ENCODE measurements at places on chromosomes 6 and 20. TPM values are rescaled to one million over a fixed set of nuclear protein-coding genes. Genes with fewer than 3 reads are reported as not detected.

WFDC12 gene
- total RNA-seq = not detected

DNA sequence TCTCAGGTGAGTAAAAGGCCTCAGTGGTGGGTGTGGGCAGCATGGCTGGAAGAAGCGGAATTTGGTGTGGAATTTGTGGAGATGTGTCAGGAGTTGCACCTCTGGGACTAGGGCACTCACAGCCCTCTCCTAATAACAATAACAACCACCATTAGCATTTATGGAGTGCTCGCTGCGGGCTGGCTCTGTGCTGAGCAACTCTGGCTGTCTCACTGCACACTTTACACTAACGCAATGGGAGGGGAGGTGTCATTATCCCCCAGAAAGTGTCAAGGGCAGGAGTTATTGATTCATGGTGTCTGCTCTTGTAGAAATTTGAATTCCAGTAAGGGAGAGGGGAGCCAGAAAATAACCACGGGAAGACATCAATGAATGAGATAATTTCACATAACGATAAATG lies 22.7 kb upstream of the SCRT2 start:
- DNase-seq = no peak

LINC00237 gene
- total RNA-seq = not detected

DNA sequence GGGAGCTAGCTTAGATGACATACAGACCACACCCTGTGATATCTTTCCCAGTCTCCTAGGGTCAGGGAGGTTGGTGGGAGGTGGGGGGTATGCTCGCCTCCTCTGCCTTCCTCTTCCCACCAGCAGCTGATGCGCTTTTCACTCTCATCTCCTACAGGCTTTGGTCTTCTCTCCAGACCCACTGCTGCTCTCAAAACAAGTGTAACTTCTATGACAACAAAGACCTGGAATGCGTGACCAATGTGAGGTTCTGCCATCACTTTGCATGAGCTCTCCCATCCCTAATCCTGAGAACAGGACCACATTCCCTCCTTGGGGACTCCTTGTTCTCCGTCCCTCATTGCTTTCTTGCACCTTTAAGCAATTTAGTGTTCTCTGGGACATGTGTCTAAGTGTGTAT lies 2.7 kb downstream of the CTSA start:
- no peak for DNase-seq

DNA sequence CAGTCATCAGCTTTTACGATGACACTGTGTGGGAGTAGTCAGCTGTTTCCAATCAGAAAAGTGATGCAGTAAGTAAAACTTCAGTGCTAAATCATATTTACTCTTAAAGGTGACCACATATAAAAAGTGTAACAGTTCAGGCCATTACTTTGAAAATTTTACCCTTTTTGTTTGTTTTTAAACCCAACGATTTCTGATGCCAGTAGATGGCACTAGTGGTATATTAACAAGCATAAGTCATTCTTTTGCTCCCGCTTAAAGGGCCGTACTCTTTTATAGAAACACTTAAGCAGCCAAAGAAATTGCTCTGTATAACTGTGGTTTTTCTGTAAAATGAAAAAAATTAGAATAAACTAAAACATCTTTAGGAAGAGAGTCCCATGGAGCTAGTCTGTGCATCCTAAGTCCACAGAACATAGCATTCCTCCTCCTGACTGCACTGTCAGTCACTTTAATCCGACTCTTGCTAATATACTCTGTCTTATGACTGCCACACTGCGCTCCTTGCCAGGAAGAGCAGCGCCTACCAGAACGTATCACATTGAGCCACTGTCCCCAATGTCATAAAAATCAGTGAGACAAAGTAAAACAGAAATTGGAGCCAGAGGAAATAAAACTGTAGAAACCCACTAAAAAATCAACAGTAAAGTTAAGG lies 25.0 kb downstream of the HEBP2 start:
- peak; percentile 48 for DNase-seq

DNA sequence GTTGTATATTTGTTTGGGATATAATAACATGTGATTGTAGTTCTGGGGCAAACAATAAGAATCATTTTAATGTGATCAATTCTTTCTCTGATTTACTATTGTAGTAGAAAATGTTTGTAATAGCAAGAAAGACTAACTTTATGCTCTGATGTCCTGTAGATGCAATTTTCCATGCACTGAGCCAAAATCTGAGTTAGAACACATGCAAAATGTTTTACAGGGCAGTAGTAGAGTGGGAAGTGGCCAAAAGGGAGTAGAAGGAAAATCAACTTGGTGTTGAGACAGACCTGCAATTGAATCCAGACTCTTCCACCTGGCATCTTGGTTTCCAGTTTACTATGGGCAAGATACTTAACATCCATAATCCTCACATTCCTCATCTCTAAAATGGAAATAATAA lies 93.5 kb upstream of the BMP5 start:
- DNase-seq = no peak

- DNase-seq = no peak
Observed at GRCh38 chr6:151063842-151064647, 175.7 kb upstream of the AKAP12 start.

DNA sequence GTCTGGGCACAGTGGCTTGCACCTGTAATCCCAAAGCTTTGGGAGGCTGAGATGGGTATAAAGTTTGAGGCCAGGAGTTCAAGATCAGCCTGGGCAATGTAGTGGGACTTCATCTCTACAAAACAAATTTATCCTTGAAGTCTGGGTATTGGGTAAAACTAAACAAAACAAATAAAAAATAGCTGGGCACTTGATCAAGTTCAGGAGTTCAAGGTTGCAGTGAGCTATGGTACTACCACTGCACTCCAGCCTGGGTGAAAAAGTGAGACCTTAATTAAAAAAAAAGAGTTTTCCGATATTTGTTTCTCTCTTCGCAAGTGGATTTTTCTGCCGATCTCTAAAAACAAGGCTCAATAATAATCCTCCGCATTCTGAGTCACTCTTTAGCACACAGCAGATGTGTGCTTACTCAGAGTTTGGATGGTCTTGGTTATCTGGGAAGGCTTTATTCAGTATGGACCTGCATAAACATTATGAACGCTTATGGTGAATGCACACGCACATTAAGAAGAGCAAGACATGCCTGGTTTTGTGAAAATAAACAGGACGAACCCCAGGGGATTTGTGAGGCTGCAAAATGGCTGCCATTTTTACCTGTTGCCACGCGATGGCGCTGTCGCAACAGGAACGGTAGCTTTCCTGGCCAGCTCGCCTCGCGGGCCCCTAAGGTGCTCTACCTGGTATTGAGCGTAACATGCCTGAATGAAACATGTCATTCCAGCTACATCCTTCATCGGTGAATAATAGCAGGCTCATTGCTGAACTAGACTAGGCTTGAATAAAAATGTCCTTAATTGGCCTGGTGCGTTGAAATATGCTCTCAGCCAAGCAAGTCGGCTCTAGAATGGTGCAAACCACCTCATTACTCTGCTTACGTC lies 6.0 kb downstream of the OPN5 start:
- peak; percentile 60 for DNase-seq

- no peak for DNase-seq
Observed at GRCh38 chr6:123263981-123264380, 267.9 kb downstream of the CLVS2 start.
